HS-5 (cell line): ENCODE measurements at places on chromosomes 2 and 18.
A peak's percentile ranks its signal among the peaks of the same experiment; 100 is the strongest.

DNA sequence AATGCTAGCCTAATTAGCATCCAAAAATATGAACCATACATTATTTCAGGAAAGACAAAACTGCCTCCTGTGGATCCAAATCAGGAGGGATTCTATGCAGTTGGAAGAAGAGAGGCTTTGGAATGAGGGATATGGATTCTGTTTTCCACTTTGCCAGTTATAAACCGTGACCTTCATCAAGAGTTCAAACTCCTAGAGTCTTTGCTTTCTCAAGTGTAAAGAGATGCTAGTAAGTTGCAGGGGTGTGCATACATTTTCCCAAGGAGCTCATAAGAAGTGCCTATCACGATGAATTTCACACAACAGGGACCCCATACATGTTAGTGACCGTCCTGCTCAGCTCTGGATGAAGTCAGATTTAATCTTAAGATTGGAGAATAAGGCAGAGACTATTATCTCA is 542.5 kb downstream of the SOX11 start:
- no peak for DNase-seq

DNA sequence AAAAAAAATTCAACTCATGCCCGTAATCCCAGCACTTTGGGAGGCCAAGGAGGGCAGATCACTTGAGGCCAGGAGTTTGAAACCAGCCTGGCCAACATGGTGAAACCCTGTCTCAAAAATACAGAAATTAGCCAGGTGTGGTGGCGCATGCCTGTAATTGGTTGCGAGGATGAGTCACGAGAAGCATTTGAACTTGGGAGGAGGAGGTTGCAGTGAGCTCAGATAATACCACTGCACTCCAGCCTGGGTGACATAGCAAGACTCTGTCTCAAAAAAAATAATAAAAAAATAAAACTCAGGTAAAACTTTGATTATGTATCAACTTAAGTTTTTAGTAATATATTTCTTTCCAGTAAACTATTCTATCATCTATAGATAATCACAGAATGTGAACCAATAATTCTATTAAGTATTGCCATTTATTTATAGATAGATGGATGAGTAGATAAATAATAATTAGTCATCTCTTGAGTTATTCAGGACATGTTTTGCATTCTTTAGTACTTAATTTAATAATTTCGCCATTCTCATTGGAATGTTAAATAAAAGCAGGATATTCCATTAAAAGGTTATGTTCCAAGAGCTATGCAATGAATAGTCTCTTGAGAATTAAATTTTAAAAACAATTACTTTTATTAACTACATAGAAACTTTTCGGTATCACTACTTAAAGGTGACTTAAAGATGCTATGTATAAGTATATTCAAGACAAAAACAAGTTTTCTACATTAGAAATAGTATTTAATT is 48.7 kb downstream of the WDPCP start:
- DNase-seq = no peak

GRCh38 chr2:172806996-172807395 is 71.4 kb downstream of the RAPGEF4 start:
- no peak for DNase-seq

DNA sequence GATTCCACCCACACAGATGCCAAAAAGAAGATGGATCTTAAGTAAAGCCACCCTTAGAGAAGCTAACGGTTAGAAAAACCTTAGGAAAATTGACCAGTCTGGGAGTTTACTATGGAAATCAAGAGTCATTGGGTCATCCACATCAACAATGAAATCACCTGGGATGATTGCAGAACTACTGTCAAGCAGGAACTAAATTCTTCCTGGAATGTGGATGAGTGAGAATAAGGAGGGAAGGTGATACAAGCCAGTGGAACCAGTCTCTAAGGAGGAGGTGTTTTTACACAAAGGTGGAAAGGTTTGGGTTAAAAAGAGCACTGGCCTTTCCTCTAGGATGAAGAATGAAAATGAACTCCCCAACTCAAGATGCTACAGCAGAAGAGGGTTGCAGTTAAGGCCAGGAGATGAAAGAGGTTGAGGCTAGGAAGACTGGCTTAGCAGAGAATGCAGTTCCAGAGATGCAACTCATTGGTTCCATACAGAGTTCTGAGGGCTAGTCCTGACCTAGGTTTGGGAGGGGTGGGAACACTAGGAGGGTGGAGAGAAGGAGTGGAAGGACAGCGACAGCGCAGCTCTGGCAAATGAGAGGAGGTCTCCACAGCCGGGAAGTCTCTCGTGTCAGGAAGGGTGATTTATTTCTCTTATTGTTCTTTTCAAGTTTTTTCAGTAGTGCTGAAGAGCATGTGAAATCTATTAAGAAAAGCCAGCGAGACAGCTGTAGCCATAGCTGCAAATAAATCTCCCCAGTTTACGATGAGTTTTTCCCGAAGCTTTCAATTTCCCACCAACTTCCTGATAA is 27.7 kb upstream of the KDM3A start:
- no peak for DNase-seq

- no peak for DNase-seq
Observed at GRCh38 chr2:224966613-224967012, 75.7 kb downstream of the DOCK10 start.

GRCh38 chr2:236794176-236794957 is 224.7 kb downstream of the ACKR3 start:
- no peak for DNase-seq

- DNase-seq = no peak
Observed at GRCh38 chr18:32919799-32920198, 147.0 kb upstream of the KLHL14 start.

GRCh38 chr2:98944775-98945174 is 8.8 kb upstream of the CRACDL start:
- no peak for DNase-seq

- DNase-seq = no peak
Observed at GRCh38 chr18:10898417-10898974, 250.9 kb downstream of the PIEZO2 start.

GRCh38 chr2:111155610-111156009 is 34.9 kb downstream of the BCL2L11 start:
- no peak for DNase-seq

DNA sequence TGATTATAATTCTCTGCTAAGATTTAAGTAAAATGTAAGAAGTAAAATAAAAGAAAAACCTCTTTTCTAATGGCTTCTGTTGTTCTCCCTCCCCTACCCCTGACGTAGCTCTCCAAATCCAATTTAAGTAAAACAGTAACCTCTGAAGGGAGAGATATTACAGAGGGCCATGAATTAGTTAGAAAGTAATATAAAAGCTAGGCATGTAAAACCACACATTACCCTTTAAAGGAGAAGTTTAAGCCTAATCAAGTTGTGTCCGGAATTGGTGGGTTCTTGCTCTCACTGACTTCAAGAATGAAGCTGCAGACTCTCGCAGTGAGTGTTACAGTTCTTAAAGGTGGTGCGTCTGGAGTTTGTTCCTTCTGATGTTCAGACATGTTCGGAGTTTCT is 116.9 kb upstream of the SCN7A start:
- DNase-seq = no peak

- no peak for DNase-seq
Observed at GRCh38 chr2:49404108-49404507, 249.8 kb upstream of the FSHR start.

GRCh38 chr18:77191071-77191751 is 58.4 kb upstream of the GALR1 start:
- no peak for DNase-seq

GRCh38 chr2:58081000-58081399 is 34.4 kb downstream of the VRK2 start:
- DNase-seq = no peak

DNA sequence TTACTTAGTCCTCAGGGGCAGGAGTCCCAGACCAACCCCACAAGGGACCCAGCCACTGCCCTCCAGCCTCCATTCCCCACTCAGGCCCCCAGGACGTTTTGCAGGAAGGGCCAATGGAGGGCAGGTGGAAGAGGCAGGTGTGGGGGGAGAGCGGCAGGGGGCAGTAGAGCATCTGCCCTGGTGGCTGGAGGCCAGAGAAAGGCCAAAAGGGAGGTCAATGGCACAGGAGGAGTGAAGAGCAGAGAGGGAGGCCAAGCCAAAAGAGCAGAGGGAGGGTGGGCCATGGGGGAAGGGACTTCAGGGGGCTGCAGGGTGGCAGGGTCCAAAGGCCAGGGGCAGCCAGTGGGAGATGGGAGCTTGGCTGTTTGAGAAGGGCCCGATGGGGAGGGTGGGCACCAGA is 17.3 kb upstream of the GPR55 start:
- no peak for DNase-seq

GRCh38 chr2:144404586-144405314 is 115.2 kb downstream of the ZEB2 start:
- no peak for DNase-seq

GRCh38 chr2:54396107-54396506 is 60.0 kb upstream of the SPTBN1 start:
- DNase-seq = peak; percentile 38

DNA sequence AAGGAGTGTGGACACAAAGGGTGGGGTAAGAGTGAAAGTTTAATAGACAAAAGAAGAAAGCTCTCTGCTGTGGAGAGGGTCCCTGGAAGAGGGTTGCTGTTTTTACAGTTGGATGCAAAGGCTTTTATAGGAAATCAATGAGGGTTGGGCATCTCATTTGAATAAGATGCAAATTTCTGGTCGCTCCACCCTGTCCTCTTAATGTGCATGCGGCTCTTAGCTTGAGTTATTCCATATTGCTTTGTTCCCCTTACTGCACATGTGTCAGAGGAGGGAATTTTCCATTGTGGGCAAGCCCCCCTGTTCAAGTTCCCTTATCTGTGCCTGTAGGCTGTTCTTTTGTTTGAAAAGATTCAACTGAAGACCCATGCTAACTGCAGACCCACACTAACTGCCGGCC is 326.5 kb downstream of the BCL11A start:
- DNase-seq = no peak
